ENCODE measurements at places on chromosomes 13 and 19. TPM values are rescaled to one million over a fixed set of nuclear protein-coding genes. Genes with fewer than 3 reads are reported as not detected.
A peak's percentile ranks its signal among the peaks of the same experiment; 100 is the strongest.

ADM5 gene
- 0.84 TPM for polyA plus RNA-seq

KLK14 gene
- polyA plus RNA-seq: not detected

S1PR4 gene
- 28.5 TPM for polyA plus RNA-seq

CHST8 gene
- polyA plus RNA-seq: not detected

ZNF560 gene
- not detected for polyA plus RNA-seq

DNA sequence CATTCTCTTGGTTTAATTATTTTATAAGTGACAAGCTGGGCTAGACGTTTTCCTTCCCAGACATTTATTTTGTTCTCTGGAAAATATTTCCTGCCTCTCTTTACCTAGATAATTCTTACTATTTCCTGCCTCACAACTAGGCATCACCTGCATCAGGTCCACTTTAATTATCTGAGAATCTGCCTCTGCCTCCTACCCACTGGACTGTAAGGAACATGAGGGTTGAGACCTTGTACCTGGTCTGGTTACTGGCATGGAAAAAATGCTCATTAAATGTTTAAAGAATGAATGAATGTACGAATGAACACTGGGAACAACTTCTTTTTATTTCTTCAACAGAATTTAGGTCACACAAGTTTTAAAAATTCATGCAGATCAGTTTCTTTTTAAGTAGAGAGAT lies 13.4 kb upstream of the METTL21C start:
- DNase-seq: no peak

- DNase-seq: no peak
These were observed 231.6 kb upstream of the IRS2 start for GRCh38 chr13:110018009-110018408.

DNA sequence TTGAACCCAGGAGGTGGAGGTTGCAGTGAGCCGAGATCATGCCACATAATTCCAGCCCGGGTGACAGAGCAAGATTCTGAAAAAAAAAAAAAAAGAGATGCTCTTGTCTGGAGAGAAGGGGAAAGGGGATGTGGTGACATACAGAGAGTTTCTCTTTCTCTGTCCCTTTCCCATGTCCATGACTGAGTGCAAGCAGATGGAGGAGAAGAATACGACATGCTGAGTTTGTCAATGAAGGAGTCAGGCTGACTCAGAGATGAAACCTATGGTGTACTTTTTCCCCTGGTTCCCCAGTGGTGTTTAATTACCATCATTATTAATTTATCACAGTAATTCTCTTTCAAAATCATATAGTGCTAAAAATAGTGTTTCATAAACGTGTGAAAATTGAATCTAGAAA lies 448.8 kb downstream of the FOXO1 start:
- no peak for DNase-seq

DNA sequence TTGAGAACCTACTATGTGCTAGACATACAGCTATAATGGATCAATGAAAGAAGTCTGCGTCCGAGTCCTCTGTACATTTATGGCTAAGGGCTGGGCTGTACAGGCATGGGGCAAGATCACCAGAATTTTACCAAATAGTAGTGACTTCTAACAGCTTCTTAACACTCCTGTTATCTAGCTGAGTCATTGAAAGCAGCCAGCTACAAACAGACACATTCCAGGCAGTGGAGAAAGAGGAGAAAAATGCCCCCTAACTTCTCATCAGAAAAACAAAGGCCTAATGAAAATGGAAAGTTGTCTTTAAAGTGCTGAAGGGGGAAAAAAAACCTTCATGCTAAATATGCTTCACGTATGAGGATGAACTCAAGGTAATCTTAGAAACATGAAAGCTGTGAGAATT lies 14.3 kb upstream of the ZNF667 start:
- DNase-seq: no peak

GRCh38 chr13:80116107-80116506 lies 224.8 kb downstream of the SPRY2 start:
- DNase-seq: no peak

- DNase-seq: no peak
These were observed 564.1 kb downstream of the EFNB2 start for GRCh38 chr13:105971312-105971711.

- DNase-seq: no peak
These were observed 3.2 kb downstream of the SELENOW start for GRCh38 chr19:47781590-47782262.

DNA sequence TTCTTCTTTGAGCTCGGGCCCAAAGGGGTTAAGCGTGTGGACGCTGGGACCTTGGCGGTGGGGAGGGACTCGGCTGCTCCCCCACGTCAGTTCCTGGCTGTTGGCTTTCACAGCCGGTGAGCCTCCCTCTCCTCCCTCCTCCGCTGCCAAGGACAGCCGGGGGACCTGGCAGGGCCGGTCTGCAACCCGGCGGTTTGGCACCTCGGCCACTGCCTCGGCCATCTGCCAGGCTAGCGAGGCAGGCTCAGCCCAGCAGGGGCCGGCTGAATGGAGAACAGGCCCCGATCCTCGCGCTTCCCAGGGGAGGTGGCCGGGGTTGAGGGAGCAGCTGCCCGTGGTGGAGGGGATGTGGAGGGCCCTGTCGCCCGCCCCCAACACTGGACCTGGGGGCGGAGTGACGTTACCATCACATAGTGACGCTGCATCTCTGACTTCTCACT lies 5.0 kb downstream of the TLE5 start:
- no peak for DNase-seq

DNA sequence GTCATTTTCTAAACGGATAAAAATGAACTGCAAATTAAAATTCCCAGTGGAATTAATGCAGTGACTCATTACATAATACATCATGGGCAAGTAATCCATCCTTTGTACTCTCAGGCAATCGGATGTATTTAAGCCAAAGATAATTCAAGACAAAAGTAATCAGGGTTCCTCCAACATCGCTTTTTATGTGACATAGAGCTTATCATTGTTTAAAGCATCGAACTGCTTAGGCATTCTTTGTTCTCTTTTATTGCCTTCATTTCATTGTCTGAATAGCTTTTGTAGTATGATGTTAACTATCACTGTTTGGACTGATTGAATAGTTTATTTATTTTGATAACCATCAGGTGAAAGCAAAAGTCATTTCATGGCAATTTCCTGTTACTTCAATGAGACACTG lies 209.4 kb downstream of the ITGBL1 start:
- DNase-seq: no peak

- DNase-seq: peak; percentile 35
These were observed 25.4 kb downstream of the COMMD6 start for GRCh38 chr13:75512253-75512652.

DNA sequence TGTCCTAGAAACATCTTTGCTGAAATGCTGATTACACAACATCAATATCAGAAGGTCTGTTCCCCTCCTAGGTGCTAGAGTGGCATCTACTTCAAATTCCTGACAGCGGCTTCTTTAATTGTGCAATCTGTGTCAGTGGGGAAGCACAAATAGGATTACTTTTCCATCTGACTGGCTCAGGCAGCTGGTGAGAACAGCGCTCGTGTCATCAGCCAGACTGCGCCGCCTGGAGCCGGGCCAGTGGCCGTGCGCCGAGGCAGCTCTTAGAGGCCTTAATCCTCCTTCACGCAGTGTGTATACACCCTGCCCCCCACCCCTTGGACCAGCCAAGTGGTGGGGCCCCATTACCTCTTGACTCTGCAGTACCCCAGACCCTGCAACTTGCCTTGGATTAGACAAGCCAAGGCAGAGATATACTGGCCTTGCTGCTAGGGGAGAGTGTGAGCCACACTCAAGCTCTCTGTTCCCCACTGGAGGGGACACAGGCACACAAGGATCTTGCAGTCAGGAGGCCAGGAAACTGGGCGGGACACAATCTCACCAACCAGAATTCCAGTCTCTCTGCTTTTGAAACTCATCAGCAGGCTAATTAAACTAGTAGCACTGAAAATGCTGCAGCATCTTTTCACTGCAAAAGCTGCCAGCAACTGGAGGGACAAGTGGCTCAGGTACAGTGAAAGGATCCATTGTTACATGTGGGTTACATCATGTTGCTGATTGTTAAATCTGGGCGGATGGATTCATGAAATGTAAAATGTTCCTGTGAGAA lies 48.9 kb upstream of the EPHX3 start:
- DNase-seq: peak; percentile 44

DNA sequence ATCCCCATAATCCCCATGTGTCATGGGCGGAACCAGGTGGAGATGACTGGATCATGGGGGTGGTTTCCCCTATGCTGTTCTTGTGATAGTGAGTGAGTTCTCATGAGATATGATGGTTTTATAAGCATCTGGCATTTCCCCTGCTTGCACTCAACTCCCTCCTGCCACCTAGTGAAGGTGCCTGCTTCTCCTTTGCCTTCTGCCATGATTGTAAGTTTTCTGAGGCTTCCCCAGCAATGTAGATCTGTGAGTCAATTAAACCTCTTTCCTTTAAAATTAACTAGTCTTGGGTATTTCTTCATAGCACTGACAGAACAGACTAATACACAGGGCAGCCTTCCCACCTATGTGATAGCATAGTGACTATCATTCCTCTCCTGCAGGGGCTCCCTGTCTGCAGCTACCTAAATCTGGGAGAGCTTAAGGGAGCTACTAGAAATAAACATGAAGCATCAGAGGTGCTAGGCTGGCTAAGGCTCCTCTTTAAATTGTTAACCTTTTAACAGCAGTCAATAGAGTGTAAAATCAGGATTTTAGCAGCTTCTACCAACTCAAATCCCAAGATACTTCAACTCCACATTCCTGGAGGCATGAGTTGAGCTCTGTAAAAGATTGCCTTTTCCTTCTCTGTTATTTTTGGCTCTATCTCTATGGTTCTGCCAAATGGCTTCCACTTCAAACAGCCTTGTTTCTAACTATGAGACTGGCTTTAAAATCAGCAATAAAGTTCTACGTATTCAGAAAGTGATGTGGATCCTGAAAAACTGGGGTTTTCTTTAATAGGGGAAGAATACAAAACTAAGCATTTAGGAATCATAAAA lies 112.3 kb downstream of the VWA8 start:
- DNase-seq: no peak

- no peak for DNase-seq
These were observed 8.4 kb downstream of the KANK3 start for GRCh38 chr19:8334458-8335342.

DNA sequence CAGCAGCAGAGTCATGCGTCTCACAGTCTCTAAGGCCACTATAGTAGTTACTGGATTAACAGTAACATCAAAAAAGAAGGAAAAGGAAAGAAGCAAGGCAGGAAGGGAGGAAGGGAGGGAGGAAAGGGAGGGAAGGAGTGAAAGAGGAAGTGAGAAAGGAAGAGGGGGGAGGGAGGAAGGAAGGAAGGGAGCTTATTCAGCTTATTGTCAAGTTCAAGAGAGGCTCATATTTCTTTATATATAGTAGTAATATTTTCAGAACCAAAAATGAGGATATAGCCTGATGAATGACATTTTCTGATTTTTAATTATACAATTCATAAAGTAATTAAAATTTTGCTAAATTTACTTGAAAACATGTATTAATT lies 17.7 kb upstream of the RUBCNL start:
- peak; percentile 60 for DNase-seq

DNA sequence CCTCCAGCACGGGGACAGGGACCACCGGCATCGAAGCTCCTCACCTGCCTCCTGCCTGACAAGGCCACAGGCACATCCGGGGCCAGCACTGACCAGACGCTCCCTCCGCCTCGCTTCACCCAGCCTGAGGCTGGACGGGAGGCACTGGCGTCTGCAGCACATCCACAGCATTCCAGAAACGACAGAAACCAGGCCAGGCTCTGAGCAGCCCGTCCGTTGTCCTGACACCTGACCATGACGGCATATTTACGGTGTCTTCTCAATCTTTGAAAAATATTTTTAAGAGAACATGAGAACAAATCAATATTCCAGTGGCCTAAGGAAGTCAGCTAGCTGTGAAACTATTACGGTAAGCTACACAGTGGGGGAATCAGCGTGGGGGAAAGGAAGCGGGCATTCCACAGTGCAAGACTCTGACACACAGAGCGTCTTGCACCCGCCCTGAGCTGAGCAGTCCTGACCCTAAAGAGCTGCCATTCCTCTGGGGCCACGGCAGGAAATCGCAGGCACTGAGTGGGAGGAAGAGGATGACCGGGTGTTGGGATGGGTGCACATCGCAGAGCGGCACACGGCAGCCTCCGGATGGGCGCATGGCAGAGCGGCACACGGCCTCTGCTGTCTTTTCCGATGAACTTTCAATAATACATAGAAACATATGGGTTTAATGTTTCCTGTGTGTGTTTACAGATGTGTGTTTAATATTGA lies 26.8 kb downstream of the RASA3 start:
- no peak for DNase-seq

GRCh38 chr19:47711652-47712242 lies 1.5 kb upstream of the EHD2 start:
- no peak for DNase-seq

- no peak for DNase-seq
These were observed 31.0 kb downstream of the C2CD4C start for GRCh38 chr19:377801-378581.

All from CD14-positive monocyte (primary cell).